Kidney (tissue), 22 donors: ENCODE measurements at places on chromosomes 11 and 22.
A peak's percentile ranks its signal among the peaks of the same experiment; 100 is the strongest.

DNA sequence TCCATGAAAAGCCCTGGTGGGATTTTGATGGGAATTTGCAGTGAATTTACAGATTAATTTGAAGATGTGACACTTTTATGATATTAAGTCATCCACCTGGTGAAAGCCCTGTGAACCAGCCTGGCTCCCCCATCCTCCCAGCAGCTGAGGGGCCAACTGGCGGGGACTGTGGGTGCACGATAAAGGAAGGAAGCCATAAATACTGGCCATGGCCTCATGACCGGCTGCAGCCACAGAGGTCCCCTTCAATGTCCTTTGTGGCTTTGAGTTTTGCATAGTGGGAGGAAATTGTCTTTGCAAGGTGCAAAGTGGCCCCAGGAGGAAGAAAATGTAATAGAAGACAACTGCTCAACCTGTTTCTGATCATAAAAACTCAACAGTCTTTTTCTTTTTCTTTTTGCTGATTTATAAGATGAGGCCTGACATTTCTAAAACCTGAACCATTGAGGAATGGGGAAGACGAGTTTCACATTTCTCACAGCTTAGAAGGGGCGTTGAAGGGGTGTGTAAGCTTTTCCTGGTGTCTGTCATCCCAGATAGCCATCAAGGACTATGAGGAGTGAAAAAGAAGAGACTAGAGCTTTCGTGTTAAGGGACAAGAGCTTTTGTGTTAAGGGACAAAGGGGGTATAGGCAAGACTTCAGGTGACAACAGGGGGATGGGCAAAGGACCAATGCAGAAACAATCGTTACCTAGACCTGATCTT is 6.3 kb upstream of the NDUFV1 start:
- DNase-seq = no peak

GRCh38 chr22:44364751-44365130 is 52.0 kb upstream of the SHISAL1 start:
- peak; percentile 50 for DNase-seq

GRCh38 chr22:22935056-22935545 is 47.5 kb downstream of the IGLL5 start:
- no peak for DNase-seq

- no peak for DNase-seq
Observed at GRCh38 chr11:42234451-42234951, 775.0 kb upstream of the LRRC4C start.

DNA sequence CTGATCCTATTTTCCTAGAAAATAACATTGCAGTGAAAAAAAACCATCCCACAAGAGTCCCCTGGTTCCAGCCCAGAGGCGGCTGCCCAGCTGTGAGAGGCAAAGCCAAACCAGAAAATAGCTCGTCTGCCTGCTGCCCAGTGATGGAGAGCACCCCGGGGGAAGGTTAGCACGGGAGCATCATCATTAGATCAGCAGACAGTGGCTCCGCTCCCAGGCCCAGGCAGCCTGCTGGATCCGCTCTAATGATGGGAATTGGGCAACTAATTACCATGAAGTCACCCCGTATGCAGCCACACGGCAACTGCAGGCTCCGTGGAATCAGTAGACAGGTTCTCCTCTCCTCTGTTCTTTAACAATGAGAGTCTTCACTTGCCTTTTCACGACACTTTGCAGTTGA is 17.1 kb upstream of the B3GAT1 start:
- no peak for DNase-seq

DNA sequence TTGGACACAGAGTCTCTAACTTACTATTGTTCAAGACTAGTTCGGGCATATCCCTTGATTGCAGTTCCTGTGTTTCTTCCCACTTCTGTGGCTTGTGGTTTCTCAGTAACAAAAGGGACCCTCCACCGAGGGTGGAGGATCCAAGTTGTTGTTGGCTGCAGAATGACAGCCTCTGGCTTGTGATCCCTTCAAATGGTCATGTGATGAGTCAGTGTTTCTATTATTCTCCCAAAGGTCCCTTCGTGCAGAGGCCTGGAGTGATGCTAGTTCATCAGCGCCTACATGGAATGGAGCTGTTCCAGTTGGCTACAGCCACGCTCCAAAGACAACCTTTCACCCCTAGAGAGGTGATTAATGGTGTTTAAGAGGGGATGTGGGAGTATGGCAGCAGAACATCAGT is 2.6 kb upstream of the VWCE start:
- DNase-seq = peak; percentile 64

GRCh38 chr11:119788911-119789560 is 60.0 kb upstream of the NECTIN1 start:
- DNase-seq = no peak

DNA sequence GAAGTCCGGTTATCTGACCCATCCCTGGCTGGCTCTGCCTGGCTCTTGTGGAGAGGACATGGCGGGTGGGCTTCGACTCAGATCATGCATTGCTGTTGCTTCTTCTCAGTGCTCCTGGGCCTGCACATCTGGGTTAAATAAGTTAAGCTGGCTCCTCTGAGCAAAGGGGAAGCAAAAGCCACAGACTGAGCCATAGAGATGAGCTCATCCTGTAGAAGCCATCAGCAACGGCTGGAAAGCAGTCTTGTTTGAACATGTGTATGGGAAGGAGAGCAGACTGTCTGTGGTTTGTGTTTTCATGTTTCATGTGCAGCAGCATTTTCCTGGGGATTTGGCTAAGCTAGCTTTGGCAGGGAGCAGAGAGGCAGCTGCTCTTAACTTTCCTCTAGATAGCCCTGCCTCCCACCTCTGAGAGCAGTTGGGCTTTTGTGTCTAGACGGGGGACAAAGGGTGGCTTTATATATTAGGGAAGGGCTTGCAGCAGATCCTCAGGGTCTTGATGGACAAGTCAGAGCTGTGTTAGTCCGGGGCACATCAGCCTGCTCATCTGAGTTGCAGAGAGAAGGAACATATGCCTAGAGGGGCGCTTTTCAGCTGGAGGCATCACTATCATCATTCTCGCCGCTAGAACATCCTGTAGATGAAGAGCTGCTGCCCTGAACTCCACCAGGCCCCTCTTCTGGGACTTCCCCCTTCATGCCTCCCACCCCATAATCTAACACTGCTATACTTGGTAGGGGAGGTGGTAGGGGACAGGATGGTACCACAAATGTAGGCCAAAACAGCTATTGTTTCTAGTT is 14.9 kb downstream of the DCPS start:
- DNase-seq = peak; percentile 39

DNA sequence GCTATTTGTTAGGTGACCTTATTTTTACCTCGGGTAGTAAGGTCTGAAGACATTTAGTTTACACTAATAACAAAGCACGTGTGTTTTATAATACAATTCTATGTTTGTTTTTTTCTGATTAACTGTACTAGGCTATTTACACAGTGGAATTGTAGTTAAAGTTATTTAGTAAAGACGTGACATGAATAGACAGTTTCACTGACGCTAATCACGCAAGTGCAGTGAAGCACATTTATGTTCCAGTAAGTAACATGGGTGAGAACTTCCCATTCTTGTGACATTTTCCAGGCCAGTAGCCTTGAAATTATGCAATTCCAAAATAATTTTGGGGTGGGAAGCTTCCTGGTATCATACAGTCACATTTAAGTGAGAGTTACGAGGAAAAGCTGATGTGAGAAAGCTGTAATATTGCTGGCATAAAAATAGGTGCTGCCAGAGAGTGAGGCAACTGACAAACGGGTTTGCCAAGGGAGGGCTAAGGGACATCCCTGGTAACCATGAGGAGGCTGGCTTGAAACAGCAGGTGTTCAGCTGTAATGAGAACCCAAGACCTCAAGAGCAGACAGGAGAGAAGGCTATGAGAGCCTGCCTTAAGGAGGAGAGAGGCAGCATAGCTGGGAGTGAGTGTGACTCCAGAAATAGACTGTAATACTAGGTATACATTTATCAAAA is 378.8 kb downstream of the DCDC1 start:
- no peak for DNase-seq

DNA sequence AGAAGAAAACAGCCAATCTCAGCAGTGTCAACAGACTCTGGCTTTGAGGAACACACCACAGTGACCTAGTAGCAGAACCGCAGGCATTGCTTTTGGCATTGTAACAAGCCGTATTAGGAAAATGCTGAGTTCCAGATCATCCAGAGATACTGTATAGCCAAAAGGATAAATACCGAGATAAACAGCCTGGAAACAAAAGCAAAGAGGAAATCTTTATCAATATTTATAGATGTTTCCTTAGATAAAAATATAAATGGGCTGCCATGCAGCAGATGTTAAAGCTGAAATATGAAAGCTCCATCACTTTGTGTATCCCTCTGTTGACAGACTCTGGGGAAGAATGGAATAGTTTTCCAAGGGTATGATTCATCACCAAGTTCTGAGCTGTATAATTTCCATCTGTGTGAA is 98.9 kb upstream of the TP53AIP1 start:
- DNase-seq = no peak

- DNase-seq = no peak
Observed at GRCh38 chr22:47164514-47165337, 402.3 kb downstream of the TBC1D22A start.
